Endothelial cell of umbilical vein (primary cell): ENCODE measurements at places on chromosomes 12 and 14. TPM values are rescaled to one million over a fixed set of nuclear protein-coding genes. Genes with fewer than 3 reads are reported as not detected.

GPR65 gene
- 0.07 TPM in 1 of 2 replicates, not detected in the other for total RNA-seq

PLEKHG7 gene
- not detected in 2 replicates for total RNA-seq

SIX4 gene
- total RNA-seq, result 4.7 and 7.5 TPM in 2 replicates

DLST gene
- total RNA-seq, result 105 and 110 TPM in 2 replicates

AJUBA gene
- total RNA-seq, result 54.1 and 61.7 TPM in 2 replicates

TMPRSS12 gene
- total RNA-seq, result not detected in 2 replicates

BAG5 gene
- total RNA-seq, result 28.4 and 32.5 TPM in 2 replicates

FSCB gene
- total RNA-seq, result not detected in 2 replicates

ANO2 gene
- 51.6 and 65.0 TPM in 2 replicates for total RNA-seq

DNAH10 gene
- total RNA-seq, result 0.31 TPM in 1 of 2 replicates, not detected in the other

ITFG2 gene
- 31.9 and 34.5 TPM in 2 replicates for total RNA-seq

TRPV4 gene
- 8.8 and 12.3 TPM in 2 replicates for total RNA-seq

OLR1 gene
- total RNA-seq, result not detected in 2 replicates

PTPN6 gene
- total RNA-seq, result 1.6 and 1.8 TPM in 2 replicates

PIWIL1 gene
- total RNA-seq, result not detected in 2 replicates

ST8SIA1 gene
- not detected in 2 replicates for total RNA-seq

OVCH1 gene
- not detected in 2 replicates for total RNA-seq

RPGRIP1 gene
- not detected in 2 replicates for total RNA-seq

SLC15A4 gene
- 24.5 and 24.6 TPM in 2 replicates for total RNA-seq

EML5 gene
- 0.09 TPM in 1 of 2 replicates, not detected in the other for total RNA-seq

OTX2 gene
- total RNA-seq, result not detected in 2 replicates

CD27 gene
- total RNA-seq, result not detected in 2 replicates

IKBIP gene
- 56.2 and 56.8 TPM in 2 replicates for total RNA-seq

GALNT16 gene
- total RNA-seq, result 0.49 and 1.0 TPM in 2 replicates

TMEM116 gene
- total RNA-seq, result 1.6 TPM in 2 replicates

BDKRB1 gene
- not detected in 2 replicates for total RNA-seq

DPF3 gene
- total RNA-seq, result 3.5 and 8.1 TPM in 2 replicates

KIF26A gene
- 9.5 and 10.7 TPM in 2 replicates for total RNA-seq

ZC2HC1C gene
- total RNA-seq, result 0.91 and 3.6 TPM in 2 replicates
